Activated T-helper 1 cell treated with anti-CD3 and anti-CD28 coated beads, Interleukin-12 subunit alpha, Interleukin-12 subunit beta, Interleukin-2, Interleukin-4 antibody, amounts not matched to agents 30 ng/mL and 10 ng/mL and 1 ng/mL, durations not matched to agents 14 hours and 24 hours and 36 hours (primary cell): ENCODE measurements at places on chromosomes 16 and 17.
A peak's percentile ranks its signal among the peaks of the same experiment; 100 is the strongest.

GRCh38 chr17:76586741-76587487 is 1.3 kb upstream of the ST6GALNAC2 start:
- no peak overlapping the region for H3K27ac ChIP-seq
- no peak for DNase-seq
- no peaks in the 10 kb centered on the region for H3K36me3 ChIP-seq
- H3K4me3 ChIP-seq: no peak overlapping the region
- H3K4me1 ChIP-seq: peaks cover 5% of the 10 kb centered on the region

DNA sequence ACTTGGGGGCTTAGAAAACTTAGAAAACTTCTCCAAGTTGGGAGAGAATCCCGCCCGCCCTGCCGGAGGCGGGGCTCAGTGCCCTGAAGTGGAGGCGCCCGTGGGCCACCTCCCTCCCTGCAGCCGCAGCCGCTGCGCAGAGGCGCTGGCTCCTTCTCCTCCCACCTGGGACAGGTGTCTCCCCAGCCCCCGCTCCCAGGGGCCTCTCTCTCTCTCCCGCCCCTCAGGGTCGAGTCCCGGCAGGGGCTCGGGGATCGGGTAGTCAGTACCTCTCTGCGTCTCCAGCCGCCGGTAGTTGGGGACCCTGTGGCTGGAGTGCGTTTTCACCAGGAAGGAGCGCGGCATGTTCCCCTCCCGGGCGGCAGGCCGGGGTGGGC is 257 bp downstream of the SNAI3 start:
- H3K27me3 ChIP-seq: peaks cover 3% of the 10 kb centered on the region
- H3K36me3 ChIP-seq: peaks cover 1% of the 10 kb centered on the region
- no peak for DNase-seq
- peaks cover 46% of the 10 kb centered on the region for H3K4me1 ChIP-seq

GRCh38 chr16:81861503-81861902 is 82.4 kb downstream of the PLCG2 start:
- no peak overlapping the region for H3K4me3 ChIP-seq
- H3K27me3 ChIP-seq: no peaks in the 10 kb centered on the region
- H3K27ac ChIP-seq: no peak overlapping the region
- H3K4me1 ChIP-seq: no peaks in the 10 kb centered on the region

GRCh38 chr16:84947022-84947421 is 64.3 kb downstream of the ZDHHC7 start:
- no peak overlapping the region for H3K4me3 ChIP-seq
- H3K27me3 ChIP-seq: peaks cover 13% of the 10 kb centered on the region
- H3K36me3 ChIP-seq: no peaks in the 10 kb centered on the region
- no peaks in the 10 kb centered on the region for H3K4me1 ChIP-seq
- no peak for DNase-seq

- H3K4me3 ChIP-seq: no peak overlapping the region
- no peak for DNase-seq
- no peak overlapping the region for H3K27ac ChIP-seq
Observed at GRCh38 chr17:72111336-72111923, 9.4 kb upstream of the SOX9 start.

- no peaks in the 10 kb centered on the region for H3K27me3 ChIP-seq
- H3K36me3 ChIP-seq: peaks cover 24% of the 10 kb centered on the region
- H3K27ac ChIP-seq: peak overlapping the region; percentile 85
- peak overlapping the region; percentile 70 for H3K4me3 ChIP-seq
- H3K4me1 ChIP-seq: peaks cover 96% of the 10 kb centered on the region
Observed at GRCh38 chr16:12546918-12547607, 256.6 kb downstream of the CPPED1 start.

GRCh38 chr17:4472286-4472685 is 26.4 kb upstream of the SPNS2 start:
- H3K4me3 ChIP-seq: no peak overlapping the region
- no peaks in the 10 kb centered on the region for H3K36me3 ChIP-seq
- no peaks in the 10 kb centered on the region for H3K27me3 ChIP-seq
- no peak overlapping the region for H3K27ac ChIP-seq

DNA sequence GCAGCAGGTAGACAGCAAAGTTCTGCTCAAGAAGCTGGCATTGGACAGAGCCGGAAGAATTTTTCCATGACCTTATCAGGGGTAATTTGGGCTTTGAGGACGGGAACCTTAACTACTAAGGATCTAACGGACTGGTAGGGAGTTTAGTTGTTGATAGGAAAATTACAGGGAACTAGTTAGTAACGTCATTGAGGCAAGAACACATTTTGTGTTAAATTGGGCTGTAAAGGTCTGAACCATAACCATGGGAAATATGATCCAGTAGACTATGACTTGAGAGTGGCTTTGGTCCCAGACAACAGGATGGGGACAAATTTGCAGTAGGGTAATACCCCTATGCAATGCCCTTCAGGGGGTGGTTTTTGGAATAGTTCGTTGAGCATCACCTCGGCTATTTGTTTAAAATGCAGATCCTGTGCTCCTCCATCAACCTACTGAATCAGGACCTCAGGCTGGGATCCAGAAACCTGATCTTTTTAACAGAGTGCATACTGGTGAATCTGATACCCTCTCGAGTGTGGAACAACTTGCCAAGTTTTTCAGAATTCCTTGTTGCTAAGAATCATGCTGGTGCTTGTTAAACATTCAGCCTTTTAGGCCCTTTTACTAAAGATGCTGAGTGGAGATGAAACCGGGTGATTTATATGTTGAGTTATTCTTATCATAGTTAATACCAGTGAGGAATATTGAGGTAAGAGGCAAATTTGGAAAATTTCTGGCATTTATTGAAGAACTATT is 255.1 kb downstream of the MAP2K6 start:
- H3K4me3 ChIP-seq: no peak overlapping the region
- no peak for DNase-seq
- H3K27ac ChIP-seq: no peak overlapping the region
- H3K36me3 ChIP-seq: no peaks in the 10 kb centered on the region
- H3K4me1 ChIP-seq: no peaks in the 10 kb centered on the region

DNA sequence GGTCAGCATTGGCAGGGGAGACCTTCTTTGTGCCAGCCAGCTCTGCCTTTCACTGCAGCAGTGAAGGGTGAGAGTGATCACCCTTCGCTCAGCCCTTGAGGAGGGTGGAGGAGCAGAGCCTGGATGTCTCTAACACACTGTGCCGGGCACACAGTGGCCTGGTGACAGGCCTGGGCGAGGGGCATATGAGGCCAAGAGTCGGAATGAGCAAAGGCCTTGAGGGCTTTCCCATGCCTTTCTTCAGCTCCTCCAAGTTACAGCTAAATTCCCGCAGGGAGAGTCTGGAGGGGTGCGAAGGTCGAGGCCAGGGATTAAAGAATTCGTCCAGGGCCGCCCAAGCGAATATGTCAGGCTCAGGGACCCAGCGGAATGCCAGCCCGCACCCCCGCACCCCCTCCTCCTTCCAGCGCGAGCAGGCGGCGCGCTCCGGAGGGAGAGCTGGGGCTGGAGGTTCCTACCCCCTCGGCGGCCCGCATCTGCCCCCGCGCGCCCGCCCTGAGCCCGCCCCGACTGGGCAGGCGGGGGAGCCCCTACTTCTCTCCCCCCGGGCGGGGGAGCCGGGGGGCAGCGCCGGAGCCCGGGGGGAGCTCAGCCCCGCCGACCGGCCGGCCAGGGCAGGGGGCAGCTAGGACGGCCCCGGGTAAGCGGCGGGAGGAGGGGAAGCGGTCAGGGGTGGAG is at the start of gene RASL10B:
RASL10B (plus strand) TSS at position 401 of the 678 bp plus-strand sequence. CDS start 3,546 bp downstream, outside the sequence.
- H3K36me3 ChIP-seq: peaks cover 12% of the 10 kb centered on the region
- peaks cover 20% of the 10 kb centered on the region for H3K27me3 ChIP-seq
- peak; percentile 11 for DNase-seq
- peaks cover 11% of the 10 kb centered on the region for H3K4me1 ChIP-seq
- peak within 1 kb of the TSS; percentile 46 for H3K4me3 ChIP-seq

- H3K27me3 ChIP-seq: peaks cover 5% of the 10 kb centered on the region
- H3K4me1 ChIP-seq: no peaks in the 10 kb centered on the region
- H3K4me3 ChIP-seq: no peak overlapping the region
- no peak for DNase-seq
- H3K36me3 ChIP-seq: no peaks in the 10 kb centered on the region
Observed at GRCh38 chr17:73118139-73118538, 25.7 kb upstream of the SLC39A11 start.

- DNase-seq: no peak
- peaks cover 27% of the 10 kb centered on the region for H3K4me1 ChIP-seq
- no peaks in the 10 kb centered on the region for H3K27me3 ChIP-seq
- H3K36me3 ChIP-seq: peaks cover 23% of the 10 kb centered on the region
Observed at GRCh38 chr17:4856937-4857314, 23.8 kb downstream of the MINK1 start.

- H3K4me1 ChIP-seq: no peaks in the 10 kb centered on the region
- no peak overlapping the region for H3K27ac ChIP-seq
- H3K36me3 ChIP-seq: peaks cover 6% of the 10 kb centered on the region
- H3K27me3 ChIP-seq: no peaks in the 10 kb centered on the region
- no peak for DNase-seq
- no peak overlapping the region for H3K4me3 ChIP-seq
Observed at GRCh38 chr16:85631802-85632393, 18.8 kb downstream of the GSE1 start.

GRCh38 chr16:6177616-6178180 is 1080.1 kb upstream of the EEF2KMT start:
- H3K36me3 ChIP-seq: no peaks in the 10 kb centered on the region
- no peak for DNase-seq
- H3K27me3 ChIP-seq: no peaks in the 10 kb centered on the region
- H3K4me1 ChIP-seq: no peaks in the 10 kb centered on the region
- no peak overlapping the region for H3K27ac ChIP-seq
- no peak overlapping the region for H3K4me3 ChIP-seq

- H3K4me3 ChIP-seq: no peak overlapping the region
- peaks cover 15% of the 10 kb centered on the region for H3K36me3 ChIP-seq
- H3K4me1 ChIP-seq: peaks cover 7% of the 10 kb centered on the region
- DNase-seq: no peak
- no peak overlapping the region for H3K27ac ChIP-seq
- no peaks in the 10 kb centered on the region for H3K27me3 ChIP-seq
Observed at GRCh38 chr16:4266372-4266771, 6.5 kb downstream of the TFAP4 start.

DNA sequence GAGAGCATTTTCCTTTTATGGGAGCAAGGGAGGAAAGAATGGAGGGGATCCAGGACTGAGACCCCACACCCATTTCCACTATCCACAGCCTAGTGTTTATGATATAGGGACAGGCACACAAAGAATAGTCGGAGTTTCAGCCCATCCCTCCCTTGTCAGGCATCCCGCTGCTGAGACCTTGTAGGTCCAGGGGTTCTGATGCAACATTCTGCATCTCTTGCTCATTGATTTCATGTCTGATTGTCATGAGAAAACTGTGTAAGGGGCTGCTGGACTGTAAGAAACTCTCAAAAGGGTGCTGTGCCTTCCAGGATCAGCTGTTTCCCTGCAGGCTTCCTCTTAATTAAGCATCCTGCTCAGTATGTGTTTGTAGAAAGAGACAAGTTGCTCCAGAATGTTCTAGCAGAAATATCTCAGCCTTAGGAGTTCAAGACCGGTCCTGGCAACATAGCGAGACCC is 5.3 kb upstream of the POLR3E start:
- peaks cover under 1% of the 10 kb centered on the region for H3K27me3 ChIP-seq
- H3K4me1 ChIP-seq: peaks cover 15% of the 10 kb centered on the region
- no peak for DNase-seq
- no peak overlapping the region for H3K27ac ChIP-seq

DNA sequence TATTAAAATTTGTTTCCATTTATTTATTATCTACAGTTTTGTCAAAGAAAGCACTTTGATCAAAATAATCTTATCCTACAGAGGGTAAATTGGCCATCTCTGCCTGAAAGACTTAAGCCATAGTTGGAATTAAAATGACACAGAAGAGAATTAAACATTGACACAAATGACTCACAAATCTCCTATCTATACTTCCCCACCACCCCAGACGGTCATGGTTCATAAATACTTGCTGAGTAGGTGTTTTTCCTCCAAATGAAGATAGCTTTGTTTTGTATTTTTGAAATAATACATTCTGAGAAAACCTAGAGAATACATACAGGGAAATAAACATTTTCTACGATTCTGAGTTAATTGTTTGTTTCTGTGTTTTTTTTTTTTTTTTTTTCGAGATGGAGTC is 142.8 kb downstream of the MAP2K6 start:
- H3K36me3 ChIP-seq: no peaks in the 10 kb centered on the region
- DNase-seq: no peak
- H3K4me3 ChIP-seq: no peak overlapping the region
- no peaks in the 10 kb centered on the region for H3K4me1 ChIP-seq
- peaks cover 1% of the 10 kb centered on the region for H3K27me3 ChIP-seq

- peaks cover 9% of the 10 kb centered on the region for H3K27me3 ChIP-seq
- peaks cover 37% of the 10 kb centered on the region for H3K4me1 ChIP-seq
- no peak overlapping the region for H3K27ac ChIP-seq
Observed at GRCh38 chr17:10117581-10118001, 80.8 kb downstream of the GAS7 start.

- peaks cover 20% of the 10 kb centered on the region for H3K27me3 ChIP-seq
- no peak overlapping the region for H3K4me3 ChIP-seq
- no peaks in the 10 kb centered on the region for H3K36me3 ChIP-seq
Observed at GRCh38 chr16:78641433-78641832, 542.0 kb downstream of the WWOX start.

- H3K27me3 ChIP-seq: peaks cover 14% of the 10 kb centered on the region
- H3K4me1 ChIP-seq: peaks cover 4% of the 10 kb centered on the region
- DNase-seq: no peak
- no peaks in the 10 kb centered on the region for H3K36me3 ChIP-seq
- H3K4me3 ChIP-seq: no peak overlapping the region
Observed at GRCh38 chr17:74542166-74542565, 3.7 kb downstream of the CD300C start.
